ENCODE measurements at places on chromosomes 3 and 15. TPM values are rescaled to one million over a fixed set of nuclear protein-coding genes. Genes with fewer than 3 reads are reported as not detected.

Gene SLC28A2
- 1.2 TPM for total RNA-seq

Gene HRH1
- not detected for total RNA-seq

- H3K4me3 ChIP-seq: peak overlapping the region; percentile 72
- H3K36me3 ChIP-seq: no peaks in the 10 kb centered on the region
- H3K27ac ChIP-seq: no peak overlapping the region
- peak; percentile 54 for DNase-seq
- peaks cover 5% of the 10 kb centered on the region for H3K4me1 ChIP-seq
Observed at GRCh38 chr15:24823473-24823872, 131.3 kb upstream of the SNRPN start.

DNA sequence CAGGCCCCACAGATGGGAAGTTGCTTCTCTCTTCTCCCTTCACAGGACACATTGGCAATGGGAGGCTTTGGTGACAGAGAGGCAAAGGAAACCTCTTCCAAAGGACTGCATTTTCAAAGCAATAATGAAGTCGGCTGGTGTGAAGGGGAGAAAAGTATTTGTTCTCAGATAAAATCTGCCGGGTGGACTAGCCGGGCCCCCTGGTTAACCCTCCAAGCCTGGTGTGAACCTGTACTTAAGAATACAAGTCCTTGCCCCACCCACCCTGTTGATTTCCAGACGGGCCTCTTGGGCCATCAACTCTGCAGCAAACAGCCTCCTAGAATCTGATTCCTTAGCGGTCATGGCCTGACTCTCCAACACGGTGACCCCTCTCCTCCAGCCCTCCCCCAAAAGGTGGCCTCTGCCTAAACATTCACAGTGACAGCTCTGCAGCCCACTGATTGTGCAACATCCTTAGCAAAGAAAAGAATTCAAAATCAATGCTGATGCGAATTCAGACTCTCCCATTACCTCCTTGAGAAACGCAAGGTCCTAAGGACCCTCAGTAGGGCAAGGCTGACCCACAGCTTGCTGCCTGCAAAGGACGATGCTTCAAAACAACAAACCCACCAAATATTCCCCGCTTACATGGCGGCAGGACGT, 9.9 kb downstream of the TLE3 start:
- no peaks in the 10 kb centered on the region for H3K27me3 ChIP-seq
- peaks cover 70% of the 10 kb centered on the region for H3K4me1 ChIP-seq
- H3K36me3 ChIP-seq: peaks cover 52% of the 10 kb centered on the region
- H3K4me3 ChIP-seq: no peak overlapping the region
- DNase-seq: no peak

DNA sequence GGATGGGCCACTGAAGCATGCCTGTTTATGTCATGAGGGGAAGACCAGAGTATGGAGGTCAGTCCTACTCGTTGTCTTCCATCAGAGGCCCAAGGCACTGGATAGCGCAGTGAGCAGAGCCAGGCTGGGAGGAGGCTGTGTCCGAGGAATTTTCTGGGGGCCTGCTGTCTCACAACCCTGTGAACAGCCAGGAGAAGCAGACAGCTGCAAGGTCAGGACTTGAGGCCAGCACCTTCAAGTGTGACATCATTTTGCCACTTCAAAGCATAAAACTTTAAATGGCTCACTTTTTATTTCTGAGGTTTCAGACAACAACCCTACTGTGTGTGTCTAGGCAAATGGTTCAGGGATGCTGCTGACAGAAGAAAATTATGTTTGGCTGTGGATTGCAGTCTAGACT, 47.2 kb downstream of the TMED3 start:
- H3K27ac ChIP-seq: no peak overlapping the region
- H3K4me1 ChIP-seq: no peaks in the 10 kb centered on the region
- DNase-seq: no peak
- no peak overlapping the region for H3K4me3 ChIP-seq
- H3K27me3 ChIP-seq: no peaks in the 10 kb centered on the region

DNA sequence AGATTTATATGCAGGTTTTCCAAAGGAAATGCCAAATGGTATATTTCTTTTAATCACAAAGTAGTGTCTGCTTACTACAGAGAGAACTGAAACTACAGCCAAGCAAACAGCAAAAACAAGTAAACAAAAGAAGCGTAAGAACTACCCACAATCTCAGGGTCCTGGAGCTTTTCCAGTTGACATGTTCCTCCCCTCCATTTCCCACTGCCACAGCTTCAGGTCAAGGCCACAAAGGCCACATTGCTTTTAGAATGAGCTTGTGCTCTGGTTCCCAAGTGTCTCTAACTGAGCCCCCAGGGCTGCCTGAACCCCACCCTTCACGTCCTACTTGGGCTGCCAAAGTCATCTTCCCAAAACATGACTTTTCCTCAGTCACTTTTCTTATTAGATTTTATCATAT, 24.1 kb downstream of the CTDSPL start:
- H3K4me3 ChIP-seq: no peak overlapping the region
- peaks cover 4% of the 10 kb centered on the region for H3K4me1 ChIP-seq
- no peak for DNase-seq
- H3K36me3 ChIP-seq: no peaks in the 10 kb centered on the region
- no peaks in the 10 kb centered on the region for H3K27me3 ChIP-seq
- no peak overlapping the region for H3K27ac ChIP-seq

All from progenitor cell of endocrine pancreas (in vitro differentiated cells).